ENCODE measurements at places on chromosomes 6 and 20. TPM values are rescaled to one million over a fixed set of nuclear protein-coding genes. Genes with fewer than 3 reads are reported as not detected.
A peak's percentile ranks its signal among the peaks of the same experiment; 100 is the strongest.

Gene NHLRC1
- total RNA-seq, result 3.7 TPM

Gene POPDC3
- total RNA-seq, result 48.2 TPM

Gene OOEP
- 0.24 TPM for total RNA-seq

Gene PAK5
- 0.06 TPM for total RNA-seq

Gene REM1
- total RNA-seq, result 2.2 TPM

Gene PRSS35
- total RNA-seq, result 18.9 TPM

Gene POU5F1
- total RNA-seq, result 0.74 TPM

Gene AURKA
- 4.8 TPM for total RNA-seq

- DNase-seq, result peak; percentile 77
These were observed 68.4 kb downstream of the RREB1 start for GRCh38 chr6:7176208-7176607.

DNA sequence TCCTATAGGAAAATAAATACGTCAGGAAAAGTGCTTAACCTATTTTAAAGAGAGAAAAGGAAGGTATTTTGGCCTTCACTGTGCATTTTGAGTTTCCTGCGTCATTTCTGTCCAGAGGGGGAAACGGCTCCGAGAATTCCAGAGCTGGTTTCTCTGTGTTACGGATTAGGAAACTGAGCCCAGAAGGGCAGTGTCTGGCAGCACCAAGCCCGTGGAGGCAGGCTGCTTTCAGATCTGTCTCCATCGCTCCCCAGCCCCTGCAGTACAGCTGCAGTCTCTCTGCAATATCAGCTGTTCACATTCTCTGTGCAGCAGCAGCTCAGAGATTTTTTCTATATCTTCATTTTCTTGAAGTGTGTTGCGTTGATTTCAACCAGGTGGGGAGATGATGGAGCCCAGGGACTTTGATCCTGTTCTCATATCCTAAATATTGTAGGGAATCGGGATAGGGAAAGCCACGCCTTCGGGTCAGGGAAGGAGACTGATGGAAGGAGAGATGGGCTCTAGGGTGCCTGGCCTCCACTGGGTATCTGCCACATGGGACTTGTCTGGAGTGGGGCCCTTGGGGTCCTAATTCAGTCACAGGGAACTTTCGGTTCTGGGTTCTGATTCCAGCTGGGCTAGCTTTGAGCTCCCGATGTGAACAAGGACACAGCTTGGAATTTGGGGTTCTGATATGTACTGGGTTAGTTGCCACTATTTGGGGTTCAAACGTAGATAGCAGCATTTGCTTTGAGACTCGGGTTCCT, 2.8 kb downstream of the ANKRD60 start:
- DNase-seq, result no peak

GRCh38 chr6:119327810-119328209, 21.8 kb downstream of the MAN1A1 start:
- no peak for DNase-seq

DNA sequence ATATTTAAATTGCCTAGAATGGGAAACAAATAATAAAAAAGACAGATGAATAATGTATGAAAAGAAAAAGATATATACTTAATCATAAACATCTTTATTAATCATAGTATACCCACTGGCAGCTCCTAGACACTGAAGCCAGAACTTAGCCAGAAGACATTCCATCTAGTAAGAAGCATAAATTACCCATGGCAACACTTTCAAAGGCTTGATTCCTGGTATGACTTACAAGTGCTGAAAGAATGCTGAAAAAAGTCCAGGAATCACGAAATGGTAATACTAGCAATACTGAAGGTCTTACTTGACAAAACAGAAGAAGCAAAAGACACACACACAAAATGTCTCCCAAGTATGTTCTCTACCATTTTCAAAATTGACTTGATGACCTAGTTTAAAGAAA, 38.0 kb downstream of the RWDD2A start:
- no peak for DNase-seq

DNA sequence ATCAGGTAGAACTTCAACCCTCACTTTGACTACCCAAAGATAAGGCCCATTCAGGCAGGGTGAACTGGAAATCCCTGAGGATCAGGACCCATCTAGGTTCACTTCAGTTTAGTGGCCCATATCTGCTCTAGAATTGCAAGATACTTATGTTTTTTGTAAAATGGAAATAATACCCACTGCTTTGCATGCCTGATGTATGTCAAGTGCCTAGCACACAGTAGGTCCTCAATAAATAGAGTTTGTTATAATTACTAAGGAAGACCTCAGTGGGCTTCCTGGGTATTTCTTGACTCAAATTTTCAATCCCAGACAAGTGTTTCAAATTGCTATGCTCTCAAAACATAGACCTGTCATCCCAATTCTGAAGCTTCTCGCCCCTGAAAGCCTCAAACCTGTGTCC, 32.5 kb downstream of the PIGU start:
- DNase-seq, result no peak

GRCh38 chr6:90285042-90285481, 11.6 kb downstream of the BACH2 start:
- no peak for DNase-seq

GRCh38 chr6:138957484-138957883, 30.6 kb downstream of the REPS1 start:
- no peak for DNase-seq

DNA sequence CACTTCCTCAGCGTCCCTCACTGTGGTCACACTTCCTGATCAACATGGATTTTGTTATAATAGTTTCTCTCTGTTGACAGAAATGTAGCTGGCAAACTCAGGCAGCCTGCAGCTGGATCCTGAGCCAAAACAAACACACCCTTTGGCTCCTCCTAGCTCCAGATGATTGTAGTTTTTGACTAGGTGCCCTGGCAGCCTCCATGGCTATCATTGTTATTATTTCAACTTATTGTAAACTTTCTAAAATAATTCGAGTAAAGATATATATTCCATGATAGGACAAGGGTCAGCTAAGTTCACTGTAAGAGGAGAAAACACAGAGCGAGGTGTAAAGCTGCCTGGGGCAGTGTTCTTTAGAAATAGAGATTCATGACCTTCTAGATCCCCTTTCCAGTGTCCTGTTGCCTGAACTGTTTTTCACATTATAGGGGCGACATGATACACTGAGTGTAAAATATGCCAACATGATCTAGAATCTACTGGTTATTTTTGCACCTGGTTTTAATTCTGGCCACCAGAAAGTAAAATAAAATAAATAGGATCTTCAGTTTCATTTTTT, 98.2 kb upstream of the HDGFL1 start:
- DNase-seq, result peak; percentile 77

DNA sequence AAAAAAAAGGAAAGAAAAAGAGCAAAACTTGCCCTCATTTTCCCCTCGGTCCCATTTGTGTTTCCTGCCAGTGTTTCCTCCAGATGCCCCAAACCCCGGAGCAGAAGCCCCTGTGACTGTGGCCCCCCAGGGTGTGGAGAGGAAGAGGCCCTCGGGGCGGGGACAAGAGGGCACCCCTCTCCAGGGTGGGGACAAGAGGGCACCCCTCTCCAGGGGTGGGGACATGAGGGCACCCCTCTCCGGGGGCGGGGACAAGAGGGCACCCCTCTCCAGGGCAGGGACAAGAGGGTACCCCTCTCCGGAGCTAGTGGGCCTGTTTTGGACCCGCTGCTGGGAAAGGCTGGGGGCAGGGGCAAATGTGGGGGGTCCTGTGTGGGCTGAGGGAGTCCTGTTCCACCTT, 13.1 kb downstream of the MYT1 start:
- DNase-seq, result no peak

DNA sequence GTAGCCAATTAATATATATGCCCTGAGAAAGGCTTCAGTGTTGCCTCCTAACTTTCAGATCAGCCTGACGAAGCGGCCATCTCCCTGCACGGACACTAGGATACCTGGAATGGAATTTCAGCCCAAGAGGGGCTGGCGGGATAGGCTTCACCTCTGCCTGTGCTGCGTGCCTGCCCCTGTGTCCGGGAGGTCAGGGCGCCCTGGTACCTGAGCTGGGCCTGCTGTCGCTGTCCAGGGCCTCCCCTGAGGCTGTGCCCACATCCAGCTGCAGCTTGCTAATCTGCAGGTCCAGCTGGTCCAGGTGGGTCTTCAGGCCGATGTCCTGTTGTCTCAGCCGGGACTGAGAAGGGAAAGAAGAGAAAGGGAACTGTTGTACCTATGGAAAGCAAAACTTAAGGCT, 8.6 kb downstream of the DACT2 start:
- DNase-seq, result no peak

DNA sequence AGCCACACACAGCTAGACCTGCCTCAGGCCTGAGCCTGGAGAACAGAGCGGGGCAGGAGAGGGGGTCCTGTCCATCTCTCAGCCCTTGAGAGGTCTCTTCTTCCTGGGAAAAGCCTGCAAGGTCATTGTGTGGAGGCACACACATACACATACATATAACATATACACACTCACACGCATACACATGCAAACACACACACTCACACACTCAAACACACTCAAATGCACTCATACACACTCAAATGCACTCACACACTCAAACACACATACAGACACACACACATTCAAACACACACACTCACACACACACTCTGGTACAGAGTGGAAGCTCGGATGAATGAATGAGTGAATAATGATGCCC, 515 bp downstream of the TLDC2 start:
- no peak for DNase-seq

DNA sequence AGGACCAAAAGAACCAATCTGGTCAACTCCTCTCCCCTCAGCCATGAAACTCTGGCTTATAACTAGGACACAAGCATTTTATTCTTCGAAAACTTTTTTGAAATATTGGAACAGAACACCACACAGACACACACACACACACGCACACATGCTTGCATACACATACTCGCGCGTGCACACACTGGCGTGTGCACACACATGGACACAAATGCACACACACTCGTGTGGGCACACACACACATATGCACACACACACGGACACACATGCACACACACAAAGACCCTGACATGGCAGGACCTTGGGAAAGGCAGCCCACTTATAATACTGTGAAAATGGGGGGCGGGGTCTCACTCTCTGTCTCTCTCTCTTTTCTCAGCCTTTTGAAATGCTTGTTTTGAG, 63.9 kb downstream of the TMEM242 start:
- no peak for DNase-seq

GRCh38 chr6:170212956-170213636, 77.8 kb downstream of the DLL1 start:
- DNase-seq, result no peak

DNA sequence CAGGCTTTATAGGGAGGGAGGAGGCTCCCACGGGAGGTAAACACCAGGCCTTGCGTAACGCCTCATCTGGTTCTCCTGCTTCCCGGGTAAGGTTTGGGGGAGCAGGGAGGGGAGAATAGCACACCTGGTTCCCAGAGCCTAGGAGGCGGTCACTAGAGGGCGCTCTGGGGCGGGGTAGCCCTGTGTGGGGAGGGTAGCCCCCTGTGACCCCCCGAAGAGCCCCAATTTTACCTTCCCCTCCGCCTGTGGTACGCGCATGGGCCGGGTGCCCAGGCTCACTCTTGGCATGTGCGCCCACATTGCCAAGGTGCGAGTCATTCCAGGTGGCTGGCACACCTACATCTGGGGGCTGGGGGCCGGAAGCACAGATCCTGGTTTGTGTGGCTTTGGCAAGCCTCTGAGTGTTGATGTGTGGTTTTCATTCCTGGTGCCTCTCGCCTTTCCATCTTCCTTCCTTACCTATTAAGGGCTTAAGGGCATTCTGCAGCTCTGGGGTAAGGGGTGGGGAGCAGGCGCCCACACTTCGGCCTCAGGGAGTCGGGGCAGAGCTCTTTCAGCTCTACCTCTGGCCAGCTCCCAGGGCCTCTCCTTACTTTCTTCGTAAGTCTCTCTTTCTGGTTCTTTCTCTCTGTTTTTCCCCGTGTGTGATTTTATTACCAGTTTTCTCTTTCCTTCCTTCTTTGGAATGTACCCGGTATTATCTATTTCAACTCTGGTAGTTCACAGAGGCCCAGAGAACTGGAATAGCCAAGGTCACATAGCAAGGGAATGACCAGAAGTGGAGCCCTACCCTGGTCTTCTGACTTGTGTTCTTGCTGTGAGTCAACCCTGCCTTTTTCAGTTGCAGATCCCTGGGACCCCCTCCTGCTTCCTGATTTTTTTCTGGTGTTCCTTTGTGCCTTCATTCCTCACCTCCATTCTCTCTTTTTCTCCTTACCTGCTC, 492 bp upstream of the RNF39 start:
- peak; percentile 58 for DNase-seq

DNA sequence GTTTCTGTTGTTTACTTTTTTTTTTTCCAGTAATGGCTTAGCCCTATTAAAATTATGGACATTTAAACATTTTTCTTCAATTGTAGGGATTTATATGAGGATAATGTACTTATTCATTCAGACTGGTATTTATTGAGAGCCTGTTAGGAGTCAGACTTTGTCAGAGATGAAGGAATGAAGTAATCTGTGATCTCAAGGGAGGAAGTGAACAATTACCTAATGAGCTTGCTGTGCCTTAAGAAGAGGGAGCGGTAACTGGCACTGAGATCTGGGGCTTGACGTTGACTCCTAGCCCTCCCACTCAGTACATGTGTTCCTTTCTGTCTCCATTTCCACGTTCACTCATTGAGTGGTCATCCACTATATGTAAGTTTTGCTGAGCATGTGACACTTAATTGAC, 12.6 kb downstream of the AFDN start:
- no peak for DNase-seq

DNA sequence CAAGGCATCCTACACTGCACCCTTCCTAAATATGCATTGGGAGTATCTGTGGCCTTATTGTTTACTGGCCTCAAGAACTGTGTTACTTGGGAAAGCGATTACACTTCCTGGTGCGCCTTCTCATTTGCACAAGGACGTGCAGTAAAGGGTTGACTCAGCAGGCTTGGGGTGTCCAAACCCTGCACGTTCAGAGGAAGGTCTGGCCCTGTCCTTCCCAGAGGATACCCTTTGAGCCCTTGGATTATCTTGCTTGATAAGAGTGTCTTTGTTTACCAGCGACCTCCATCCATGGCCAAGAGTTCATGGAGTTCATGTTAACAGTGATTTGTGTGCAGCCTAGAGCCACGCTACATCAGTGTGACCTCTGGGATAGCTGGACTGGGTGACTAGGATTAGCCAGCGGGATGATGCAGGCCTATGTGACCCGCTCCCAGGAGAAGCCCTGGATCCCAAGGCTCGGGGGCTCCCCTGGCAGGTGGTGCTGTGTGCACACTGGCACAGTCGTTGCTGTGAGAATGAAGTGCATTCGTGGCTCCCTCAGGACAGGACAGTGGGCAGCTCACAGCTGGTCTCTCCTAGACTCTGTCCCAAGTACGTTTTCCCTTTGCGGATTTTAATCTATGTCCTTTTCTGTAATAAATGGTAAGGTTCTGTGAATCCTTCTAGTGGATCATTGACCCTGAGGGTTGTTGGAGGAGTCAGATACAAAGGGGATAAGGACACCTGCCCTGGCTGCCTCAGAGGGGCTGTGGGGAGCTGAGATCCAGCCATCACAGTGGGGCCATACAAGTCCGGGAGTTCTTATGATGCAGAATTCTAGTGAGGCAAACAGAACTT, 73.5 kb downstream of the TTLL2 start:
- no peak for DNase-seq
